ENCODE measurements at places on chromosomes 4 and X. TPM values are rescaled to one million over a fixed set of nuclear protein-coding genes. Genes with fewer than 3 reads are reported as not detected.

The LPAR4 gene
- total RNA-seq = not detected

- H3K4me3 ChIP-seq = no peak overlapping the region
- H3K36me3 ChIP-seq = no peaks in the 10 kb centered on the region
- no peaks in the 10 kb centered on the region for H3K4me1 ChIP-seq
- no peak for DNase-seq
These were observed 20.5 kb upstream of the ASB5 start for GRCh38 chr4:176289561-176289960.

The BBS12 gene
- 8.3 TPM for total RNA-seq

- H3K27me3 ChIP-seq = no peaks in the 10 kb centered on the region
- no peaks in the 10 kb centered on the region for H3K4me1 ChIP-seq
- H3K36me3 ChIP-seq = peaks cover 2% of the 10 kb centered on the region
- DNase-seq = no peak
These were observed 363.3 kb upstream of the F9 start for GRCh38 chrX:139167282-139167681.

DNA sequence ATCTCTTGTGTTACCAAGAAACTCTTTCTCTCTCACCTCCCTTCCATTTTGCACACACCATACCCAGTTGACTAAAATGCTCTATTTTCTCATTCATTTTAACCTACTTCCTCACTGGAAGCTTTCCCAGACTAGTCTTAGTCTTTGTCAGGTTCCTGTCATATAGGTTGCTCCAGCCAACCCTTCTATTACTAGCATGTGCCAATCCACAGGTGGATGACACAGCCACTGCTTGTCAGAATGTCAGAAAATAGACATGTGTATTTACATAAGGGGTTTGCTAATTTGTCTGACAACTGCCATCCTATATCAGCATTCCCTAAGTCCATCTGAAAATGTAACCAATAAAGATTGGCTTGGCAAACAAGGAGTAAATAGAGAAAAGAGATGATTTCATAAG is 239.2 kb upstream of the SMIM31 start:
- peaks cover 5% of the 10 kb centered on the region for H3K4me1 ChIP-seq
- no peak for DNase-seq
- H3K36me3 ChIP-seq = peaks cover 4% of the 10 kb centered on the region
- peak overlapping the region; percentile 1 for H3K27ac ChIP-seq
- no peaks in the 10 kb centered on the region for H3K27me3 ChIP-seq

DNA sequence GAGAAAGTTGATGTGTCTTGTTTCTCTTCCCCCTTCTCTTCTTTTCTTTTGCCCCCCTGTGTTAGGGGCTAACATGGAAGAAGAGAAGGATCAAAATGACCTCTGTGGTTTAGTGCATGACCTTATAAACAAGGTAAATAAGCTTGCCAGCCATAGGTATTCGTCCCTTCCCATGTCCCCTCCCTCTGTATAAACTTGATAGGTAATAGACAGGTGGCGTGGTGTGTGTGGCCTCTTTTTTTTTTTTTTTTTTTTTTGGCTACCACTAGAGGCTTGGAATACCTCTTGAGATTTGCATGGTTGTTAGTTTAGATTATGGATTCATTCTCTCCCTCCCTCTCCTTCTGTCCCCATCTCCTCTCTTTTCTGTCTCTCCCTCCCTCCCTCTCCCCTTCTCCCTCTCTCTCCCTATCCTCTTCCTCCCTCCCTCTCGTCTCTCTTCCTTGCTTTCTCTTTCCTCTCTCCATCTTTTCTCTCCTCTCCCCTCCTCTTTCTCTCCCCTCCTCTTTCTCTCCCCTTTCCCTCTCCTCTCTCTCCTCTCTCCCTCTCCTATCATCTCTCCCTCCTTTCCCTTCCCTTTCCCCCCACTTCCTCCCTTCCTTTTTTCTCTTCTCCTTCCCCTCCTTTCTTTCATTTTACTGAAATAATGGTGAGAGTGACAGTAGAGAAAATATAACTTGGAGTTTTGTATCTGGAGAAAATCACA is 134.4 kb downstream of the AFF1 start:
- H3K4me1 ChIP-seq = peaks cover 8% of the 10 kb centered on the region
- DNase-seq = no peak
- no peaks in the 10 kb centered on the region for H3K27me3 ChIP-seq

The ZXDA gene
- 4.9 TPM for total RNA-seq

- H3K4me3 ChIP-seq = no peak overlapping the region
- no peaks in the 10 kb centered on the region for H3K4me1 ChIP-seq
- DNase-seq = peak; percentile 25
- no peaks in the 10 kb centered on the region for H3K36me3 ChIP-seq
- H3K27me3 ChIP-seq = peaks cover 29% of the 10 kb centered on the region
These were observed 79.1 kb downstream of the PWWP3B start for GRCh38 chrX:106247162-106247561.

GRCh38 chr4:134201216-134202161 is at the start of gene PABPC4L:
PABPC4L (minus strand) TSS chr4:134201789; CDS start chr4:134201019, 770 bp downstream.
- H3K4me3 ChIP-seq = peak within 1 kb of the TSS; percentile 58
- H3K27me3 ChIP-seq = no peaks in the 10 kb centered on the region
- DNase-seq = peak; percentile 78
- H3K36me3 ChIP-seq = peaks cover 4% of the 10 kb centered on the region
- peaks cover 8% of the 10 kb centered on the region for H3K4me1 ChIP-seq

The CDX4 gene
- not detected for total RNA-seq

DNA sequence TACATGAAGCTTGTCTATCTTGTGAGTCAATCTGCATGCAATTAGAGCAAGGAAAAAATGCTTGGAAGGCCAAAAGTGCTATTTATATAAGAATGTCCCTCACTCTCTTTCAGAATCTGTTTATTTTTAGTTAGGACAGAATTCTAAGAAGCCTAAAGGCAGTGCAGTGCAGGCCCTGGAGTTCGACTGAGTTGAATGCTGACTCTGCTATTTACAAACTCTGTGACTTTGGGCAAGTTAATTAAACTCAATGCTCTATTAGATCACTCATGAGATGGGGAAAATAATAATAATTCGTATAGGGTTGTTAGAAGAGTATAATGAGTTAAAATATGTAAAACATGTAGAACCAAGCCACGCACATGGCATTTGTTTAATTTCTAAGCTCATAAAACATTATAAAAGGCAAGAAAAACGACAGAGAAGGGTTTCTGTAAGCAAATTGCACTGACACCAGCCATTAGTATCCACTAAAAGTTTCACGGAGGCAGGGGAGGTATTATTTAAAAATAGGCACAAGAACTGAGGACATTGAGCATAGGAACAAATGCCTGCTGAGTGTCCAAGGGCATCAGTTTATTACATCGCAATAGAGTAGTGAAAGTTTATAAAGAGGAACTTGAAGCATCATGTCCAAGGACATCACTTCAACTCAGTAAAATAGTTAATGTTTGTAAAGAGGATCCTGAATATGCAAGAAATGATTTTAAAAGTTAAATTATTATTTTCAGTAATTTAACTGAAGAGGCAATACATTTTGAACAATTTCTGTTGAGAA is 115.0 kb upstream of the INPP4B start:
- peaks cover 20% of the 10 kb centered on the region for H3K4me1 ChIP-seq
- H3K27me3 ChIP-seq = no peaks in the 10 kb centered on the region
- H3K36me3 ChIP-seq = no peaks in the 10 kb centered on the region
- H3K4me3 ChIP-seq = no peak overlapping the region
- no peak for DNase-seq

GRCh38 chr4:68465058-68465457 is 17.8 kb downstream of the TMPRSS11E start:
- H3K4me1 ChIP-seq = peaks cover 29% of the 10 kb centered on the region
- H3K36me3 ChIP-seq = no peaks in the 10 kb centered on the region
- H3K27ac ChIP-seq = peak overlapping the region; percentile 66
- H3K4me3 ChIP-seq = no peak overlapping the region

The MTNR1A gene
- total RNA-seq = not detected

The SEC24D gene
- 117 TPM for total RNA-seq

- no peak for DNase-seq
- peaks cover 16% of the 10 kb centered on the region for H3K27me3 ChIP-seq
- H3K36me3 ChIP-seq = no peaks in the 10 kb centered on the region
- H3K27ac ChIP-seq = no peak overlapping the region
These were observed 101.1 kb downstream of the PPP2R2C start for GRCh38 chr4:6371271-6371670.

The TBC1D9 gene
- total RNA-seq = 17.4 TPM

GRCh38 chrX:42673301-42673810 is 104.6 kb downstream of the PPP1R2C start:
- no peaks in the 10 kb centered on the region for H3K4me1 ChIP-seq
- no peak for DNase-seq
- no peaks in the 10 kb centered on the region for H3K36me3 ChIP-seq
- H3K27ac ChIP-seq = no peak overlapping the region
- H3K4me3 ChIP-seq = no peak overlapping the region
- peaks cover 13% of the 10 kb centered on the region for H3K27me3 ChIP-seq

- H3K4me1 ChIP-seq = no peaks in the 10 kb centered on the region
- no peaks in the 10 kb centered on the region for H3K27me3 ChIP-seq
- H3K4me3 ChIP-seq = no peak overlapping the region
- no peaks in the 10 kb centered on the region for H3K36me3 ChIP-seq
These were observed 128.5 kb downstream of the LARP7 start for GRCh38 chr4:112765317-112765974.

The PPP1R2C gene
- total RNA-seq = not detected

The FSTL5 gene
- not detected for total RNA-seq

GRCh38 chrX:128929271-128930057 is 593.8 kb downstream of the SMARCA1 start:
- no peak for DNase-seq
- H3K4me1 ChIP-seq = no peaks in the 10 kb centered on the region
- peaks cover 5% of the 10 kb centered on the region for H3K36me3 ChIP-seq
- no peak overlapping the region for H3K27ac ChIP-seq
- H3K4me3 ChIP-seq = no peak overlapping the region
- H3K27me3 ChIP-seq = no peaks in the 10 kb centered on the region

DNA sequence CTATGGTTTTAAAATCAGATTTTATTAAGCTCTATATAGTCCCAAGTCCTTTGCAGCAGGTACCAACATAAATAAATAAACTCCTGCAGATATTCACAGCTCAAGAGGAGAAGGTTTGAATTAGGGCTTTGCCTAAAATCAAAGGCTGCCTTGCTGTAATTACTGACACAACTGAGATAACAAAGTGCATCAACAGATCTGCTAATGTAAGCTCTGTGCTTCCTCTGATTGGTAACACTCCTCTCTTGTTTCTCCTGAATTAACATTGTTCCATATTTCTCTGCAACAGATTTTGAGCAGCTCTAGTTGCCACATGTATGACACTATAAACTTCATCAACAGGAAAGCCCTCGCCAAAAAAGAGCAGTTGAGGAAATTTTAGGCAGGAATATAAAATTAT is 193.6 kb downstream of the SLC39A8 start:
- H3K4me1 ChIP-seq = no peaks in the 10 kb centered on the region
- DNase-seq = no peak
- no peaks in the 10 kb centered on the region for H3K27me3 ChIP-seq
- H3K36me3 ChIP-seq = no peaks in the 10 kb centered on the region
- no peak overlapping the region for H3K4me3 ChIP-seq
- no peak overlapping the region for H3K27ac ChIP-seq

- H3K27ac ChIP-seq = no peak overlapping the region
- no peaks in the 10 kb centered on the region for H3K27me3 ChIP-seq
- no peaks in the 10 kb centered on the region for H3K36me3 ChIP-seq
- no peaks in the 10 kb centered on the region for H3K4me1 ChIP-seq
These were observed 4.3 kb upstream of the IL21 start for GRCh38 chr4:122625156-122625555.

The RTL5 gene
- total RNA-seq = not detected

- H3K4me1 ChIP-seq = no peaks in the 10 kb centered on the region
- no peaks in the 10 kb centered on the region for H3K36me3 ChIP-seq
- peaks cover 4% of the 10 kb centered on the region for H3K27me3 ChIP-seq
- no peak for DNase-seq
These were observed 23.2 kb downstream of the DIAPH2 start for GRCh38 chrX:96707804-96708203.

DNA sequence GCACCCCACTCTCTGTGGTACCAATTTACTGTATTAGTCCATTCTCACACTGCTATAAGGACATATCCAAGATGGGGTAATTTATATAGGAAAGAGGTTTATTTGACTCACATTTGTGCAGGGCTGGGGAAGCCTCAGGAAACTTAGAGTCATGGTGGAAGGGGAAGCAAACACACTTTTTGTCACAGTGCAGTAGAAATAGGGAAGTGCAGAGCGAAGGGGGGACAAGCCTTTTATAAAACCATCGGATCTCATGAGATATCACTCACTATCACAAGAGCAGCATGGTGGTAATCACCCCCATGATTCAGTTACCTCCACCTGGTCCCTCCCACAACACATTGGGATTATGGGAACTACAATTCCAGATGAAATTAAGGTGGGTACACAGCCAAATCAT is 766.9 kb upstream of the PCDH10 start:
- no peaks in the 10 kb centered on the region for H3K4me1 ChIP-seq
- no peaks in the 10 kb centered on the region for H3K36me3 ChIP-seq
- no peak for DNase-seq
- no peaks in the 10 kb centered on the region for H3K27me3 ChIP-seq

DNA sequence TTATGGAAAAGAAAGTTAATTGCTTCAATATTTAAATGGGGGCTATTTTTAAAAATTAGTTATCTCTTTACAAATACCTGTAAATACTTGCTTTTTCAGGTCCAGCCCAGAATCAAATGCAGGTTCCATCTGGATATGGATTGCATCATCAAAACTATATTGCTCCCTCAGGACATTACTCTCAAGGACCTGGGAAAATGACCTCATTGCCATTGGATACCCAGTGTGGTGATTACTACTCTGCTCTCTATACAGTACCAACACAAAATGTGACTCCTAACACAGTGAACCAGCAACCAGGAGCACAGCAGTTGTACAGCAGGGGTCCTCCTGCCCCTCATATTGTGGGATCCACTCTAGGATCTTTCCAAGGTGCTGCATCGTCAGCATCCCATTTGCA is 29.2 kb downstream of the SEC24B start:
- peak; percentile 49 for DNase-seq
- peaks cover 25% of the 10 kb centered on the region for H3K4me1 ChIP-seq
- no peaks in the 10 kb centered on the region for H3K27me3 ChIP-seq
- no peak overlapping the region for H3K4me3 ChIP-seq
- H3K27ac ChIP-seq = peak overlapping the region; percentile 71

DNA sequence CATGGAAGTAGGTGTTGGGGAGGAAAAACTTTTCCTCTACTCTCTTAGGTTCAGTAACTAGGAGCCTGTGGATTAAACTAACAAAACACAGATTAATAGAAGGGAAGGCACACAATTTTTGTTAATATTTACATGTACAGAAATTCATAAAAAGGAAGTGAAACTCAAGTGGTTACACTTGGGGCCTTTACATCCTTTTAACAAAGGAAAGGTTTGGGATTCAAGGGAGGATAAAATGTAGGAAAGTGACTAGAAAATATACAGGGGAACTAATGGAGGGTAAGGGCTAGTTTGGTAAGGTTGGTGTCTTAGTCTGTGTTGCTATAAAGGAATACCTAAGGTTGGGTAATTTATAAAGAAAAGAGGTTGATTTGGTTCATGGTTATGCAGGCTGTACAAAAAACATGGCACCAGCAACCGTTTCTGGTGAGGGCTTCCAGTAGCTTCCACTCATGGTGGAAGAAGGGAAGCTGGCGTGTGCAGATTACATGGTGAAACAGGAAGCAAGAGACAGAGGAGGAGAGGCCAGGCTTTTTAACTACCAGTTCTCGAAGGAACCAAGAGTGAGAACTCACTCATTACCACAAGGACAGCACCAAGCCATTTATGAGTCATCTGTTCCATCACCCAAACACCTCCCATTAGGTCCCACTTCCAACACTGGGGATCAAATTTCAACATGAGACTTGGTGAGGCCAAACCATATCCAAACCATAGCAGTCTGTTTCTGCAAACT is 124.4 kb downstream of the CHRDL1 start:
- no peaks in the 10 kb centered on the region for H3K4me1 ChIP-seq
- no peak overlapping the region for H3K27ac ChIP-seq
- peaks cover 53% of the 10 kb centered on the region for H3K27me3 ChIP-seq
- DNase-seq = peak; percentile 56
